Mesenteric fat pad (tissue), 1 donor: ENCODE measurements at places on chromosomes 7 and 10. TPM values are rescaled to one million over a fixed set of nuclear protein-coding genes. Genes with fewer than 3 reads are reported as not detected.

DNA sequence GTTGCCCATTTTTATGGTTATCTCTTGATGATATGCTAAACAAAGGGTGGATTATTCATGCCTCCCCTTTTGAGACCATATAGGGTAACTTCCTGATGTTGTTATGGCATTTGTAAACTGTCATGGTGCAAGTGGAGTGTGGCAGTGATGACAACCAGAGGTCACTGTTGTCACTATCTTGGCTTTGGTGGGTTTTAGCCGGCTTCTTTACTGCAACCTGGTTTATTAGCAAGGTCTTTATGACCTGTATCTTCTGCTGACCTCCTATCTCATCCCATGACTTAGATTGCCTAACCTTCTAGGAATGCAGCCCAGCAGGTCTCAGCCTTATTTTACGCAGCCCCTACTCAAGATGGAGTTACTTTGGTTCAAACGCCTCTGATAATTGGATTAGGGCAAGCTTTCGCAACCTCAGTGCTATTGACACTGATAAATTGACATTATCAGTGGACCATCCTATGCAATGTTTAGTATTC is 36.9 kb downstream of the BAG3 start:
- no peak for DNase-seq

Gene PTPRZ1
- total RNA-seq, result 0.48 TPM

- DNase-seq, result no peak
Observed at GRCh38 chr7:74271742-74272141, 17.5 kb upstream of the CLIP2 start.

Gene DDX50
- 33.3 TPM for total RNA-seq

GRCh38 chr7:296373-296945 is 6.5 kb downstream of the FOXL3 start:
- no peak for DNase-seq

Gene DRGX
- total RNA-seq, result not detected

Gene UPK3BL2
- total RNA-seq, result 9.9 TPM

GRCh38 chr7:79646278-79646677 is 192.8 kb upstream of the MAGI2 start:
- no peak for DNase-seq

DNA sequence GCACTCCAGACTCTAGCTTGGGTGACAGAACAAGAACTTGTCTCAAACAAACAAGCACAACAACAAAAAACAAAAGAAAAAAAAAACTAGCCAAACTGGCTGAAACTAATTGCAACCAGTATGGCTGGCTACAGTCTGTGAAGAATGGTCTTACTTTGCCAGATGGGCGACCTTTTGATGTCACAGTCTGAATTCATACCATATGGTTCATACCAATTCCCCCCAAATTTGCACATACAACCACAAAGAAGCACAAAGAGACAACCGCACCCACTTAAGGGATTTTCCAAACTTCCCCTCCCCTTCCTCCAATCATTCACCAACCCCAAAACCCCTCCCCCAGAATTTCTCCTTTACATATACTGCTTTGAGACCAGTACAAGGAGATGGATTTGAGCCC is 114.2 kb downstream of the SPAG6 start:
- DNase-seq, result no peak

DNA sequence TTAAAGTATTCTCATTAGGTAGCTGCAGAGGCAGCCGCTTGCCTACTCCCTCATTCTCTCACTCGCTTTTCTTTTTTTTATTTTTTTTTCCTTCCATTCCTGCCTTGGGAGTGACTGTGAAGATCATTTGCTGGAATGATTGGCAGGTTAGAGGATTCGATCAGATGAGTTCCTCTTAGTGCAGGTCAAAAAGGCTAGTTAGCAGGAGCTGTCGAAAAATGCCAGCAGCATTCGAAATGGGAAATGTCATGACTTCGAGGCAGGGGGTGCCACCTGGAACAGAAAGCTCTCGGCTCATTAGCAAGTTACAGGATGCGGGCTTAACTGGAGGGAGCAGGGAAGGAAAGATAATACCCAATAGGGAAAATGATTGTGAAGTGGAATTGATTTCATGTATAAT is 137.5 kb upstream of the FZD1 start:
- no peak for DNase-seq

GRCh38 chr10:118745056-118745455 is 9.7 kb downstream of the CACUL1 start:
- no peak for DNase-seq

Gene LIPN
- total RNA-seq, result 0.74 TPM

Gene ZNF727
- 4.1 TPM for total RNA-seq

DNA sequence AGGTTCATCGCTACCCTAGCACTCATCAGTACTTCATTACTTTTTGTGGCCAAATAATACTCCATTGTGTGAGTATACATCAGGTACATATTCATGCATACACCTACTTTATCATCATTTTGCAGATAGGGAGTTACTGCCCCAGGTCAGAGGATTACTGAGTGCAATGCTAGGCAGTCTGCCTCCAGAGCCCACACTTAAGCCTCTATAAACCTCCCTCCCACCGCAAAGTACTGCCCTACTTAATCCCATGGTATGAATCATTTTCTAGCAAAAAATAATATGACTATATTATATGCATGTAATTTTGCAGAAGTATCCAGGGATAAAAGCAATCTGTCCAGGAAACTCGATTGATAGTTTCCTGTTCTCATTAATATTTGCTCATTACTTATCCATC is 194.3 kb downstream of the GRID1 start:
- DNase-seq, result no peak

- no peak for DNase-seq
Observed at GRCh38 chr7:156692849-156693248, 52.3 kb downstream of the RNF32 start.

Gene DPCD
- 5.2 TPM for total RNA-seq

GRCh38 chr10:106679314-106679713 is 485.2 kb downstream of the SORCS1 start:
- no peak for DNase-seq

DNA sequence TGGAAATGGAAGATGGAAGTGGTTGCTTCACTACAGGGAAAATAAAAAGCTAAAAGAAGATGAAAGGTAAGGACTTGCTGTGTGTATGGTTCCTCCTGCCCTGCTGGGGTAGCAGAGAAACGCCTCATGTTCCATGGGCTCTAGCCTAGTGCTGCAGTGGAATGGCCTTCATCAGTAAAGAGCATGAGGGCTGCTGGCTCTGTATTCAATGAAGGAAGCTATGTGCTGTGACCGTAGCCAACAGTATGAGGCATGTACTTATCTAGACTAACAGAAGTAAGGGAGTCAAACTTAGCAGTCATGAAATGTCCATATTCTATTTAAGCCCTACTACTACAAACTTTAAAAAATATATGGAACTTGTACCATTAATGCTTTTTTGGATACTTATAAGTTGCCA is 54.3 kb downstream of the GDI2 start:
- DNase-seq, result no peak

- no peak for DNase-seq
Observed at GRCh38 chr10:43760514-43760913, 111.8 kb upstream of the ZNF32 start.

GRCh38 chr7:131574741-131575140 is 18.3 kb upstream of the PODXL start:
- no peak for DNase-seq
